ENCODE measurements at places on chromosomes 2 and 18. TPM values are rescaled to one million over a fixed set of nuclear protein-coding genes. Genes with fewer than 3 reads are reported as not detected.
A peak's percentile ranks its signal among the peaks of the same experiment; 100 is the strongest.

CLEC4F gene
- total RNA-seq, result not detected

EFEMP1 gene
- 43.9 TPM for total RNA-seq

STPG4 gene
- 0.33 TPM for total RNA-seq

UBE2E3 gene
- total RNA-seq, result 146 TPM

DNA sequence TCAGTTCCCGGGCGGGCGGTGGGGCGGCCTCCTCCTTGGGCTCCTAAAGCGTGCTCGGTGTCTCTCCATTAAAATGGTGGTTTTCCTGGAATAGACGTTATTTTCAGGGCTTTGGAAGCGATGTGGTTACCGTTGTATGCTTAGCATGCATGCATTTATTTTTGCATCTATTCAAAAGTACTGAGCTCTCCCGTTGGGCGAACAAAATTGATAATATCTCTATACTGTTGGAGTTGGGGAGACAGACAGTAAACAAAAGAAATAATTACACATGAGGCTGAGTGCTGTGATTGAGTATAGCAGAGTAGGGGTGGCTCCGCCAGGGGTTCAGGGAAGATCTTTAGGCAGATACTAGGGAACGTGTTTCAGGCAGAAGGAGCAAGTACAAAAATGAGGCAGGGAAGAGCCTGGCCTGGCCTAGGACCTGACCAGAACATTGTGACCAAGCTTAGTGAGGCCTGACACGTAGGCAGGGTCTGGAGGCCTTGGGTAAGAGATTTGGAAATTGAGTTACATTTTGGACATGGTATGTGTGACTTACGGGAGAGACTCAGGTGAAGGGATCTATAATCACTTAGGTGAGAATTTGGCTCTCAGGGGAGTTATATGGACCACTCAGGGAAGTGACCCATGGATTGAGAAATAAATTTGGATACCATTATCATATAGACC is 674 bp downstream of the NCAPH start:
- peaks cover 14% of the 10 kb centered on the region for H3K4me1 ChIP-seq
- no peaks in the 10 kb centered on the region for H3K27me3 ChIP-seq
- H3K4me3 ChIP-seq, result peak overlapping the region; percentile 77

DNA sequence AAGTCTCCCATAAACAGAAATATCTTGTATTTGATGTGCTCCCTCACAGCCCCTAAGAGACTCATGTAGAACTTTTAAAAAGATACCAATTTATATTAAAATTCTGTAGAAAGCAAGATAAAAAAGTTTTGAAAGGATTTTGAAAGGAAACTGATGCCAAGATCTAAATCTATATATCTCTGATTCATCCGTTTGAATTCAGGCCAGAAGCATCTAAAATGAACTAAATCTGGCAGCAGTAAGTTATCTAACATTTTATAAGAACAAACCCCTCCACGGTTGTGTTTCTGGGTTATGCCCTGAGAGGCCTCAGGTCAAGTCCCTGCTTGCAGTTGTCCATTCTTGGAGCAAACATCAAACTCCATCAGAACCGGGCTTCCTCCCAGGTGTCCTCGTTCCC is 165.8 kb downstream of the FBXO15 start:
- no peak overlapping the region for H3K27ac ChIP-seq
- no peaks in the 10 kb centered on the region for H3K27me3 ChIP-seq
- H3K4me3 ChIP-seq, result no peak overlapping the region
- H3K4me1 ChIP-seq, result peaks cover 5% of the 10 kb centered on the region
- H3K36me3 ChIP-seq, result no peaks in the 10 kb centered on the region

DNA sequence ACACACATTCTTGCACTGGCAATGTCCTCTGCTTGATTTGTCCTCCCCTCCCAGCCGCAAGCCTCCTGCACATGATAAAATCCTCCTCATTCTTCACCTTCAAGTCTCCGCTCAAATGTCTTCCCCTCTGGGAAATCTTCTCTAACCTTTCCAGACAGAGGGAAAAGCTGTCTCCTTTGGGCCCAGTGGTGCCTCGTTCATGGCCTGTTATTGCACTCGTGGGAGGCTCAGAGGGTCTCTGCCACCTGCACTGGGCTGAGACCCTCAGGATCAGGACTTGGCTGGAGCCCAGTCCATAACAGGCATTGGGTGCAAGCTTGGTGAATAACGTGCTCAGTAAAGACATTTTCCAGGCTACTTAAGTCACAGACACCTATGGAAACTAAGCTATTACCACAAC is 68.6 kb downstream of the PTGR3 start:
- H3K36me3 ChIP-seq, result peaks cover 1% of the 10 kb centered on the region
- no peak overlapping the region for H3K27ac ChIP-seq
- peaks cover 18% of the 10 kb centered on the region for H3K27me3 ChIP-seq

DNA sequence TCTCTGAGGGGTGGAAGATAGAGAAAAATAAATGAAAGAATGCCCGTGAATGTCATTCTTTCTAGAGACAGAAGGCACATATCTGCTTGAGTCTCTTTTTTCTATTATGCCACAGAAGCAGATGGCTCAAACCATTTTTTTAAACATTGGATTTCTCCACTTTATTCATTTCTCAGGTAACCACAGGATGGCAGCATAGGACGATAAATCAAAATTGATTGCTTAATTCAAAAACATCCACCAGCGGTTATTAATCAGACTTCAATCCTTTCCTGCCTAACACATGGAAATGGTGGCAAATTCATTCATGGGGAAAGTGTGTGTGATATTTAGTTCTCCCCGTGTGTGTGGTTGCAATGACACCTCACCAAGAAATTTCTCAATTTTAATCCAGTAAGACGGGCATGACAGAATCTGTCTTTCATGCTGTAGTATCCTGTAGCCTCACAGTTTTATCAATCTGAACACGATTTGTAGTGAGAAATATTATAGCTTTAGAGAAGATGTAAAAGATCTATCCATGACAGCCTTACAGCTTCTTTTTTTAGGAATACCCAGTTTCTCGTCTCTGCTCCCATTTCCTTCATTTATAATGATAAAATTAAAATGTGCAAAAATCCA is 72.2 kb downstream of the DSC3 start:
- no peaks in the 10 kb centered on the region for H3K27me3 ChIP-seq
- no peak overlapping the region for H3K4me3 ChIP-seq
- no peak for DNase-seq
- H3K4me1 ChIP-seq, result peaks cover 2% of the 10 kb centered on the region
- H3K36me3 ChIP-seq, result no peaks in the 10 kb centered on the region

- peaks cover 3% of the 10 kb centered on the region for H3K4me1 ChIP-seq
- H3K27ac ChIP-seq, result no peak overlapping the region
- H3K36me3 ChIP-seq, result no peaks in the 10 kb centered on the region
- DNase-seq, result no peak
Measured at GRCh38 chr2:59413751-59414570, 1139.5 kb downstream of the BCL11A start.

GRCh38 chr18:79805211-79805887 is 7.6 kb downstream of the KCNG2 start:
- H3K4me3 ChIP-seq, result no peak overlapping the region
- H3K36me3 ChIP-seq, result no peaks in the 10 kb centered on the region
- H3K4me1 ChIP-seq, result no peaks in the 10 kb centered on the region
- H3K27me3 ChIP-seq, result peaks cover 59% of the 10 kb centered on the region
- DNase-seq, result no peak

Measured in progenitor cell of endocrine pancreas (in vitro differentiated cells).